ENCODE measurements at places on chromosomes 7 and 10. TPM values are rescaled to one million over a fixed set of nuclear protein-coding genes. Genes with fewer than 3 reads are reported as not detected.

The IL6 gene
- polyA plus RNA-seq, result not detected

The CALML3 gene
- not detected for polyA plus RNA-seq

The GRIFIN gene
- polyA plus RNA-seq, result not detected

The GRM3 gene
- not detected for polyA plus RNA-seq

The CNPY1 gene
- polyA plus RNA-seq, result not detected
